ENCODE measurements at places on chromosomes 4 and X. TPM values are rescaled to one million over a fixed set of nuclear protein-coding genes. Genes with fewer than 3 reads are reported as not detected.

The TDO2 gene
- 1.0 TPM for total RNA-seq

GRCh38 chrX:49876750-49877149 is 2.5 kb upstream of the USP27X start:
- DNase-seq = peak; percentile 55

GRCh38 chr4:15598644-15599043 is 56.5 kb downstream of the FBXL5 start:
- no peak for DNase-seq

GRCh38 chrX:111585337-111585736 is 73.9 kb downstream of the SERTM2 start:
- no peak for DNase-seq

GRCh38 chr4:26148927-26149326 is 171.9 kb upstream of the RBPJ start:
- no peak for DNase-seq

GRCh38 chr4:184587221-184587620 is 62.0 kb downstream of the CASP3 start:
- DNase-seq = no peak

- peak; percentile 64 for DNase-seq
Measured at GRCh38 chr4:24032371-24032989, 142.6 kb upstream of the PPARGC1A start.

DNA sequence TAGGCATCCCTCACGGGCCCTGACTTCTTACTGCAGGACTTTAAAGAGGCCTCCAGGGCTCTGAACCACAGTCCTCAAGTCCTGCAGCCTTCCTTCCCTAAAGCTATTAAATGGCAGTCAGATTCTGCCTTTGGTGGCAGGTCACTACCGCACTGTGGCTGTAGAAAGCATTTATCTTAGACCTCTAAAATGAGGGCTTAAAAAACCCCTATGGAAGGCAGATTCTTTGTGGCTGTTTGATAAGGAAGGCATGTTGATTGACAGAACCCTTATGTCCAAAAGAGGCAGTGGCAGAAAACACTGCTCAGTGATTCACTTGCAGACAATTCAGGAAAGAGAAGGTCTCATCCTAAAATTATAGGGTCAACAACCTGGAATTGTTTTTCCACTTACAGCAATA is 79.2 kb downstream of the FBXL5 start:
- no peak for DNase-seq

- DNase-seq = peak; percentile 78
Measured at GRCh38 chr4:73257651-73258435, 755 bp downstream of the ANKRD17 start.

GRCh38 chr4:54542540-54543041 is 115.2 kb upstream of the KIT start:
- no peak for DNase-seq

The PPID gene
- total RNA-seq = 39.3 TPM

GRCh38 chrX:108292053-108292452 is 146.2 kb downstream of the COL4A6 start:
- DNase-seq = no peak

DNA sequence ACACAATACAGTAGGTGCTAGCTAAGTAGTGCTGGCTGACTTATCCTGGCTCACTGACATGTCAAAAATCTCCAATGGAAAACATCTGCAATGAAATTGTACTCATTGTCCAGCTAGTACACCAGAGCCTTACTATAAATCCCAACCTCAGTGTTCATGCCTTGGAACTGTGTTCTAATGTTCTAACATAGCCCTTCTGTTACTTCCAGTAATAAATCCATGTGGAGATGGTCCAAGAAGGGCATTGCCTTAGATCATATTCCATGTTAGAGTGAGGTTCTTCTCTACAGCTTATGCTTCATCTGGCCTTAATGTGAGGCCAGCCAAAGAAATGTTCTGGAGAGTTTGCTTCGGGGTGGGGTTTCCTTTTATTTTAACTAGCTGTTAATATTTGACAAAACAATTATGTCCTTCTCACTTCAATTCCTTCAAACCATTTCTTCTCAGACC is 25.1 kb downstream of the ENOX2 start:
- no peak for DNase-seq

The PHEX gene
- total RNA-seq = 0.31 TPM

The CLTRN gene
- 1.0 TPM for total RNA-seq

Data from tongue (tissue), 3 donors.